ENCODE measurements at places on chromosomes 5 and 9.

DNA sequence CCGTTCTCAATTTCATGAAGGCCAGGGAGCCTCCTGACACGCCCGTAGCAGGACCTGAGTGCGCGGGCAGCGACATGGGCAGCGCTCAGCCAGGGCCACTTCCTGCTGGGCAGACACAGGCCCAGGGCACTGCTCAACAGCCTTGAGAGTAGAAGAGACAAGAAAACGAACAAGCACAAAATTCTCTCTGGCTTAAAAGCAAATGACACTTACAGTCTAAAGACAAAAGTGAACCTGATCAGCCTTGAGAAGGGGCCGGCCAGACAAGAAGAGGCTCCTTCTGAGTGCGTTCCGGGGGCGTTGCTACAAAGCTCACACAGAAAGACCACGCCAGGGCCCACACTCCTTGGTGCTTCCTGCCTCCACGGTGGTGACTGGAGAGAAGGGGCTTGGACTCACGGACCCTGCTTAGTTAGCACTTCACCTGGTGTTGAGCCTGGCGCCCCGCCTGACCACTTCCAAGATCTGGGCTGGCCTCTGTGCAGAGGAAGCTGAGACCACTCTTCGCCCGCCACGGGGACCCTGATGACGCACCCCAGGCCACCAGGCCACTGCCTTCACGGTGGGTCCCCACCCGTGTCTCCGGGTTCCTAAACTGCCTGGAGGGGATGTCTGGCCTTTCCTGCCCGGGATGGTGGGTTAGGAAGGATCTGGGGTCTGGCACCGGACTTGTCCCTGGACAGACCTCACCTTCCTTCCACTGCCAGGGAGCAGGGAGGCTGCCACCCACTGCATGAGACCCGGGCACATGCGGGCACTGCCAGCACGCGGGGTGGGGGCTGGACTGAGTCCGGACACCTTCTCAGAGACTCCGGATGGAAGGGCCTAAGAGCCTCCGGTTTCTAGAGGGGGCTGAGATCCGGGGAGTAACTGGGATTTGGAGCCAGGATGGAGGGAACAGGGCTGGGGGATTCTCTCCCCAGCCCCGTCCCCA lies 1.3 kb downstream of the SLC12A7 start:
- no peak for DNase-seq

GRCh38 chr9:108676355-108676754 lies 179.4 kb downstream of the ACTL7B start:
- DNase-seq: no peak

GRCh38 chr9:136370037-136370436 lies 3.4 kb downstream of the CARD9 start:
- no peak for DNase-seq

GRCh38 chr9:37528652-37529471 lies 43.1 kb downstream of the POLR1E start:
- DNase-seq: no peak

- no peak for DNase-seq
Measured at GRCh38 chr5:53469946-53470687, 10.3 kb upstream of the FST start.

GRCh38 chr5:7186818-7187217 lies 209.1 kb upstream of the ADCY2 start:
- DNase-seq: no peak

- no peak for DNase-seq
Measured at GRCh38 chr9:34169125-34169524, 9.7 kb upstream of the UBAP1 start.

DNA sequence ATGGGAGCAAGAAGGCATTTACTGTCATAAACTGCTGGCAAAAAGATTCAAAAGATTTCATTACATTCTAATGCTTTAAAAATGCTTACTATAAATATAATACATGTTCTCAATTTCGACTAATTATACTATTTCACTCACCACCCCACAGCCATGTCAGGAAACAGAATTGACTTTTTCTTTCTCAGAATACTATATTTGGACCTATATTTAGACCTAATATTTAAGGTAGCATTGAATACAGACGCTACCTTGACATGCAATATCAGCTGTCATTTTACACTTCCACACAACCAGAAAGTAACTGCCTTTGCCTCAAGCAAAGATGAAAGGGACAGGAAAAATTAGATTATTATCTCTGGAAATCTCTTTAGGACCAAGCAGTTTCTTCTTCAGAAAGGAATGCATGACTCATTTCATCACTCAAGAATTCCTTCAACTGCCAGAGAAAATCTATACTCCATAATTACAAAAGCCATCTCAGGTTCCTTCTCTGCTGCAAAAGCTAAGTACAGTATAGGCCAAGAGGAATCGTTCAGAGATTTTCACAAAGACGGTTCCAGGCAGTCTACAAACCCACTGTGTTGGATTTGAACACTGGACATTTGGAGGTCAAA lies 11.8 kb upstream of the UBE2QL1 start:
- no peak for DNase-seq

DNA sequence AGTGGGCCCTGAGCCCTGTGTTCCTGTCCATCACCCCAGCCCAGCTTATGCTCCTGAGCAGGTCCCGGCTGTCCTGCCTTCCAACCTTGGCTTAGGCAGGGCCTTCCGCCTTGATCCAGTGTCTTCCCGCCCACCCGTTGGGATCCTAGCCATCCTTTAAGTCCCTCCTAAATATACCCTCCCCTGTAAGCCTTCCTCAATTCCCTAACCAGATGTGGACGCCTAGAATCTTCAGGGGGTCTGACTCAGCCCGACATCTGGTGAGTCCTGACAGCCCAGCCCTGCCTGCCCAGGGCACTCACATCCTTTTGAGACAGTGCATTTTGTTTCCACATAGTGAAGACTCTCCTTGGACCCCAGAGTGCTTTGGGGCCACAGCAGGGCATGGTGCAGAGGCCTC lies 23.7 kb downstream of the SLC6A7 start:
- DNase-seq: no peak

DNA sequence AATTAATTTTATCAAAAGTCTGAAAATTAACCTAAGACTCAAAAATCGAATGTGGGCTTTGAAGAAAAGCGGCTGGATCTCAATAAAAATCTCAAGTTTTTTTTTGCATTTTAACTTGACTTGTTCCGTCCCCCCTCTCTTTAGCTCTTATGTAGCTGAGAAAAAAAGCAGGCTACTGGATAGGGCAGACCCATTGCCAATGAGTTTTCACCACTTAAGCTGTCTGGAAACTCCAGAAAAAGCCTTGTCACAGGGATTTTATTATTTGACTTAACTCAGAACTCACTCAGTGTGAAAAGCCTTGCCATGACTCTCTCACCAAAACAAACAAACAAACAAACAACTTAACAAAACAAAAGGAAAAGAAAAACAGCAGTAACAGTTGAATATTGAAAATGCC lies 247.4 kb downstream of the CDH9 start:
- no peak for DNase-seq

DNA sequence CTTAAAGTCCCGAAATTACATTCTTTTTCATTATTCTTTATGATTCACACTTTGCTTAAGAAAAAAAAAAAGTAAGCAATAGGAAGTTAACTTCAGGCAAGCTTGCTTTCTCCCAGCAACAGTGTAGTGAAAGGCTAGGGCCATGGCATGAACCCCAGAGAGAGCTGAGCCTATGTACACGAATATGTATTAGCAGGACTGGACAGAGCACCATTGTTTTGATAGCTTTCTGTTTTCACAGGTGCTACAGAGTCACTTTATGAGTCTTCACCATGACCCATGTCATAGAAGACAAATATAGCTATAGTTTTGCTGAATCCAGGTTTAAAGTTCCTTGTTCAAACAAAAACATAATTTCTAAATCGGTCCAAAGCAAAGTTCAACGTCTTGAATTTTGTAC lies 199.2 kb downstream of the ADAMTSL1 start:
- no peak for DNase-seq

- no peak for DNase-seq
Measured at GRCh38 chr5:1293416-1294205, 1.3 kb downstream of the TERT start.

DNA sequence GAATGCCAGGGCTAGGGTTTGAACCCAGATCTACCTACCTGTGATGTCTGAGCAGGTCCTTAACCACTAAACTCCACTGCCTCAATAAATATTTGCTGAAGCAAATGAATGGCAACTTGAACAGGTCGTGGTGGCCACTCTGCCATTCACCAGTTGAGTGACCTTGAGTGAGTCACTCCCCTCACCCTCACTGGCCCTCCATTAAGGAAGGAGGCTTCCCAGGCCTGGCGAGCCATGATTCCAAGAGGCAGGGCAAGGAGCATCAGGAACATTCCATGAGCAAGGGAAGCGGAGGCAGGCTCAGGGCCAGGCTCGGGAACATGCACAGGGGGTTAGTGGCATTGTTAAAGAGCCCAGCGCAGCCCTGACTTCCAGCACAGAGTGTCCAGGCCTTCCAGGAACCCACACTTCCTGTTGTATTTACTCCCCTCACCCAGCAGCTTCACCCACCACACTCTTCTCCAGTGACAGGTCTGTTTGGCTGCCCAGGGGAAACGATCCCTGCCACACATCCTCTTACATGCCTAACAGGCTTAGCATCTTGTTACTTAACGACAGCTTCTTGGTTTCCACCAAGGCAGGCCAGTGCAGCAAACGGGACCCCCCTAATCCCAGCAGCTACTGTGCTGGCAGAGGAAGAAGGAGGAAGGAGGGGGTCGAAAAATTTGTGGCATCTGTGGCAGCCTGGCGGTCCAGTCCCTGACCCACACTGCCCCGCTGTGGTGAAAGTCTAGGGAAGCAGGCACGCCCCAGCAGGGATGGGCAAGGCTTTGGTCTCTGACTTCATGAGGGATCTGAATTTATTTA lies 43.7 kb upstream of the TTC1 start:
- DNase-seq: peak; percentile 57

GRCh38 chr5:37836235-37836591 lies 3.6 kb downstream of the GDNF start:
- no peak for DNase-seq

- DNase-seq: no peak
Measured at GRCh38 chr9:2173170-2173569, 158.0 kb downstream of the SMARCA2 start.

- peak; percentile 70 for DNase-seq
Measured at GRCh38 chr9:137070201-137070905, at the start of gene SAPCD2. Gene SAPCD2, minus strand, starts transcription at chr9:137070557. Its CDS starts 97 bp downstream, at chr9:137070460.

DNA sequence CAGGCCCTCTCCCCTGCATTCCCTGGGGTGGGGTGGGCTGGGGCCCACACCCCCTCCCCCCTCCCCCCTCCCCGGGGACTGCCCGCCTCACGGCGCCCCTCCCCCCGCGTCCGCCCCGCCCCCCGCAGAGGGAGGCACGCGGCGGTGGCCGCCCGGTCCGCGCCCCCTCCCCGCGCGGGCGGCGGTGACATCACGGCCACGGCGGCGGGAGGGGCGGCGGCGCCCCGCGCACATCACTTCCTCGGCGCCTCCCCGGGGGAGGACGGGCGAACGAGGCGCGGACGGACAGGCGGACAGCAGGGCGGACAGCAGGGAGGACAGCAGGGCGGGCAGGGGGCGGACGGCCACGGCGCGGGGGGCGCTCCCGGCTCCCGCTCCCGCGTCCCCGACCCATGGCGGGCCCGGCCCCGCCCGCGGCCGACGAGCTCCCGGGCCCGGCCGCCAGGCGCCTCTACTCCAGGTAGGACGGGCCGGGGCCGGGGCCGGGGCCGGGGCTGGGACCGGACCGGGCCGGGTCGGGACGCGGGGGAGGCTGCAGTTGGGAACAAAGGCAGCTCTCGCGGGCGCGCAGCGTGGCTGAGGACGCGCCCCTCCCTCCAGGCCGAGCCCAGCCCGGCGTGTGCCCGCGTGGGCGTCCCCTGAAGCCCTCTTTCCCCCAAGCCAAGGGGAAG lies at the start of gene GPSM1:
Gene GPSM1 (plus strand): TSS at position 236 of the 671 bp plus-strand sequence. CDS start 157 bp downstream, at position 393.
- DNase-seq: no peak

DNA sequence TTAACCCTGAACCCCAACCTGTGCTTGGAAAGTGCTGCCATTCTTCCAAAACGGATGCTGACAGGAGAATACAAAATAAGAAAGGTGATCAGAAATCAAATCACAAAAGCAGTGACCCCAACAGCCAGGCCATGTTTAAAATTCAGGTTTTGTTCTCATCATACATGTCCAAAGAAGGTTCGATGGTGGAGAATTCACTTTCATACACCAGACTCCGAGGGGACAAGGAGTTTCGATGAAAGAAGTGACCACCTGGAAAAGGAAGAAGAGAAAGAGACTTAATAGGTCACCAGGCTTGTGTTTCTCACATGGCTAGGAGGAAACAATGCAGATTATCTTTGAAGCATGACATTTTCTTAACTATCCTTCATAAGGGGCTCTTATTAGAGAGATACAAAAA lies 12.5 kb upstream of the TBC1D9B start:
- no peak for DNase-seq

- no peak for DNase-seq
Measured at GRCh38 chr9:975740-976257, 656 bp upstream of the DMRT3 start.

DNA sequence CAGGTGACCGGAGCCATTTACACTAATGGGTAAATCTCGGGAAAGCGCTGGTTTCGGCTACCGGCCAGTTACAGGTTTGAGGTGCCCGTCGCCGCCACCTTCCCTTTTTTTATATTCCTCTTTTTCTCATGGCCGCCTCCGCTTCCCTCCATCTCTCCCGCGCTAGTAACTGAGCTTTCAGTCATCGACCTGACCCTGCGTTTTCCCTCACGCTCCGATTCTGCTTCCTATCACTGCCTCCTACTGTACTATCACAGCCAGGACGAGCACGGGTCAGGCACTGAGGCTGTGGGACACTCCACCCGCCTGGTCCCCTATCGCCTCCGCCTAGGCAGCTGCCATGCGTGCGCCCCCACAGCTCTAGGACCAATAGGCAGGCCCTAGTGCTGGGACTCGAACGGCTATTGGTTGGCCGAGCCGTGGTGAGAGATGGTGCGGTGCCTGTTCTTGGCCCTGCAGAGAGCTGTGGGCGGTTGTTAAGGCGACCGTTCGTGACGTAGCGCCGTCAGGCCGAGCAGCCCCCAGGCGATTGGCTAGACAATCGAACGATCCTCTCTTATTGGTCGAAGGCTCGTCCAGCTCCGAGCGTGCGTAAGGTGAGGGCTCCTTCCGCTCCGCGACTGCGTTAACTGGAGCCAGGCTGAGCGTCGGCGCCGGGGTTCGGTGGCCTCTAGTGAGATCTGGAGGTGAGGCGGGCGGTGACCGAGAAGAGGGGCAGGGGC lies at the start of gene HMGCR:
Gene HMGCR (plus strand): TSS at position 606 of the 722 bp plus-strand sequence. CDS start 5,386 bp downstream, outside the sequence.
- peak; percentile 92 for DNase-seq

- DNase-seq: no peak
Measured at GRCh38 chr9:78612091-78612490, 315.2 kb downstream of the PSAT1 start.

DNA sequence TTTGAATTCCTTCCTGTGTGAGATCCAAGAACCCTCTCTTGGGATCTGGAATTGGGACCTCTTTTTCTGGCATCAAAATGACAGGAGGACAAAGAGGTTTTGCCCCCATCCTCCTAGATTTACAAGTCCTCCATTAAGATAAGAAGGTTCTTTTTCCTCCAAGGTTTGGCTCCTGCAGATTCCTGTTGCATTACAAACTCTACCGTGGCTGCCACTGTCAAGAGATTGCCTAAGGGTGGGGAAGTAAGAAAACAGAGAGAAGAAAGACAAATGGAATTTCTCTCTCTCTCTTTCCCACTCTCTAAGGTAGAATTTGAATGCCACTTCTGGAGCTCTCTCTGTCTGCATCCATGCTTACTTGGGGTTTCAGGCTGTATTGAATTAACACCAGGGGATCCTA lies 12.0 kb upstream of the SVEP1 start:
- no peak for DNase-seq

GRCh38 chr9:132991351-132992300 lies 13.1 kb downstream of the GFI1B start:
- no peak for DNase-seq

GRCh38 chr5:1065143-1065750 lies 46.6 kb downstream of the SLC12A7 start:
- no peak for DNase-seq
